ENCODE measurements at places on chromosomes 3 and 15. TPM values are rescaled to one million over a fixed set of nuclear protein-coding genes. Genes with fewer than 3 reads are reported as not detected.

DNA sequence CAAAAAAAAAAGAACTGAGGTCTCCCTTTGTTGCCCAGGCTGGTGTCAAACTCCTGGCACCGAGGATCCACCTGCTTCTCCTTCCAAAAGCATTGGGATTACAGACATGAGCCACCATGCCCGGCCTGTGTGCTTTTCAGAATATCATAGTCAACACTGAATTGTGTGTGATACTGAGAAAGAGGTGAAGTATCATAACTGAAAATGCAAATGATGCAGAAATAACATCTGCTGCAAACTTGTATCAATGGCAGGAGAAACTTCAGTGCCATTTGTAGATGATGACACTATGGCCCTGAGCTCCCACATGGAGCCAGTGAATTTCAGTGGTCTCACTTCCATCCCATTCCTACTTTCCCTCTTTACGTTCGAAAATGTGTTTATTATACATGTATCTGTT is 21.9 kb downstream of the IL12A start:
- DNase-seq: no peak

GRCh38 chr3:122535964-122536631 is 21.4 kb upstream of the KPNA1 start:
- DNase-seq: no peak

DNA sequence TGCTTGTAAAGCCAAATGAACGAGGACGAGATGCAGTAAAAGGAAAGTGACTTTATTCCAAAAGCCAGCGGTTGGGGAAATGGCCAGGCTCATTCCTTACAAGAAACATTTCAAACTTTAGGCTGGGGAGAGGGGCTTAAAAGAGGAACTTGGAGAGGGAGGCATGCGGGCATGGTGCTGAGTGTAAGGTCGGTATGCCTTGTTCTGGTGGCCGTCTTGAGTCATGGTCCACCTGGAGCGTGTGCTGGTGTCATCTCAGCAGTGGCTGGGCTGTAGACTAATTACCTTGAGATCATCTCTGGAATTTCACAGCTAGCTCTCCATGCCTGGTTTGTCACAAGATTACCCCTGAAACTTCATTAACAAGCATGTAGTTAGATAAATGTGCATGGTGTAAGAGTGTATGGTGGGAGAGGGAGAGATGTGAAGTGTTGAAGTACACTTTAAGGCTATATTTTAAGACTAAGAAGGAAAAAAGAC is 156.4 kb upstream of the PFN2 start:
- no peak for DNase-seq

DNA sequence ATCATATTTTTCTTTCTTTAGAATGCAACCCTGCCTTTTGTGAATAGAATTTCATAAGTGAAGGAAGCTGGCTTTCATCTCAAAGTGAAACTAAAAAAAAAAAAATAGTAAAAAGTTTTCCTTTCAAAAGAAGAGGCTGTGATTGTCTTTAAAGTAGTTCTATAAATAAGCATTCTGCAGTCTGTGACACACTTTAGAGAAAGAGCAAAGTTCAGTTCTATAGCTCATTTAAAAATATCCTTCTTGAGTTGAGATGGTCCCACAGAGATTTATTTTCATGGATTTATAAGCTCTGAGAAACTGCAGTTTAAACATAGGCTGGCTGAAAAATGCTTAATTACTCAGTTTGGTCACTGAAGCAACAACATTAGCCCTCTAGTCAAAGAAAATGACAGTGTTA is 36.1 kb upstream of the CNTN6 start:
- no peak for DNase-seq

GRCh38 chr3:15405448-15406050 is 21.8 kb downstream of the METTL6 start:
- DNase-seq: peak; percentile 77

DNA sequence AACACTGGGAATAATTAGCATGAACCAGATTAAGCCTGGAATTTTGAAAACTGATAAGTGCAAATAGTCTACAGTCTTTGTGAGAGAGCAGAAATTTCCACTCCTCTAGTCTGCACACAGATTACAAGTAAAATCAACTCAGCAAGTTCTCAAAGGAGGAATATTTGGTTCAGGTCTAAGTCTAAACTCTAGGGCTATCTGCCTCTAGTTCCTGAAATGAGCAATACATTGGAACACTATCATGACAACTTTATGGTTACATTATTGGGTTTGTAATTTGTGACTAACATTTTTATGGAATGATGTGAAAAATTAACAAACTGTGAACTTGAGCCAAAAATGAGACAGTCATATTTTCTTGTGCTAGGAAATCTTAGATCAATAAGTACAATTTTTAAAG is 30.8 kb upstream of the ADGRG7 start:
- no peak for DNase-seq

- DNase-seq: no peak
Observed at GRCh38 chr15:59317211-59317610, 55.5 kb downstream of the MYO1E start.

DNA sequence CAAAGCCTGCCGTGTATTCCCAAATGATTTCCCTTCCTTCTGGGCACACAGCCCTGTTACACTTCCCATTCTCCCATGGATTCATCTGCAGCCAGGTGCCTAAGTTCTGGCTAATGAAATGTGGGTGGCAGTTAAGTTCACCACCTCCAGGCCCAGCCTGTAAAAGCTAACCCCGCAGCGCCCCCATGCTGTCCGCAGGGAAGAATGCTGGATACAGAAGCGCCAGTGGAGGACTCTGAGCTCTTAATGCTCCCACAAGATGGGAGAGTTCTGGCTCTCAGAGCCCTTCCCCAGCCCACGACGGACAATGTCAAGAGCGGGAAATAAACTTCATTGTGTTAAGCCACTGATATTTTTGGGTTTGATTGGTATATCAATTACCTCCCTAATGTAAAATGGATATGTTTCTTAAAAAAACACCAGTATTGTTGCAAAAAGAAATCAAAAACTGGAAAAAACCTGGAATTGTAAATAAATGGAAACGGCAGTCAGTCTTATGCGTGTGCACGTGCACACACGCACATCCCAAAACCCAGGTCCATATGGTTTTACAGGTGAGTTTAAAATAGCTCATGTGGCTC is 37.7 kb upstream of the FGD5 start:
- DNase-seq: no peak

DNA sequence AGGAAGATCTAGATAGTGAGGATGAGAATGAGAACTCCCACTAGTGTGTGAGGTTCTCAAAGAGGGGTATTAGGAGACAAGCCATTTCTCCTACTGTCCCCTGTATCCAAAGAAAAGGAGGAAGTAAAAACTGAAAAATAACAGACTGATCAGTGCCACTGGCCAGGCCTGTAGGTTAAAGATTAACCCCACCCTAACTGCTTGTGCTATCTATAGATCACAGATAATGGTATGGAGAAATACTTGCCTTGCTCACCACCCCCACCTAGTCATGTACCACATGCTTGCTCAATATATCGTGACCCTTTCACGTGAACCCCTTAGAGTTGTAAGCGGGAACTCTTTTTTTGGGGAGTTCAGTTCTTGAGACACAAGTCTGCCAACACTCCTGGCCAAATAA is 519.7 kb upstream of the FRG2C start:
- no peak for DNase-seq

DNA sequence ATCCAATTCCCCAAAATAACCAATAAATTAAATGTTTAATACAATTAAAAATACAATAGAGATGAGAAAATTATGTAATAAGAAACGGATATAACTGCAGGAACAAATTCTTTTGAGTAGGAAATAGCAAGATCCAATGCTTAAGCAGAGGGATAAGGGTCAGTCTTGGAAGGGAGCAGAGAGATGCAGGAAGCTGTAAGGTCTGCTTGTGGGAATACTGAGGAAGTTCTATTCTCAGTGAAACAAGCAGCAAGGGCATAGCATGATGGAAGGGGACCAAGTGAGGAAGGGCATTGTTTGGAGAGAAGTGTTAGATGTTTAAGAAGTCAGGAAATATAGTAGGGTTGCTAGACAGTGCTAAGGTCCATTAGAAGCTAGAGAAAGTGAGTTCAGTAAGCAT is 409.0 kb downstream of the TBC1D5 start:
- DNase-seq: no peak

DNA sequence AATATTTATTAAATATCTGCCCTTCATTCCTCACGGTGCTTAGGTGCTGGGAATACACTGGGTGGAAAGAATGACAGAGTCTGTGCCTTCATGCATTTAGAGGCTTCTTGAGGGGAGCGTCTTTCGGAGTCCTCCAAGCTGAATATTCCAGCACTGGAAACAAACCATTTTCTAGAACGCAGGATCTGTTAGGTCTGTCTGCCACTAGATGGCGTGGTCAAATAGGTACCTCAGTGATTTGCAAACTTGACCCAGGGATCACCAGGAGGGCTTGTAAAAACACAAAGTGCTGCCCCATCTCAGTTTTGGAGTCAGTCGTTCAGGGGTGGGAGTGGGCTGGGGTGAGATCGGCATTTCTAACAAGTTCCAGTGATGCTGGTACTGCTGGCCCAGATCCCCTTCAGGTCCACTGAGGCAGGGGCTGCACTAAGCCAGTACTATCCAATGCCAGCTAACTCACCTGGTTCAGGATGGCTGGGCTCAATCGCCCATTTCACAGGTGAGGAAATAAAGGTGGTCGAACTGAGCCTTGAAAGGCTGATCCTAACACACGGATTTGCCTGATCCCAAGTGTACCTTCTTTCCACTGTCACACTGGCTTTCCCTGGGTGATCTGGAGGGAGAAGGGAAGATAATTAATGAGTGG is 14.8 kb downstream of the ARNT2 start:
- no peak for DNase-seq

DNA sequence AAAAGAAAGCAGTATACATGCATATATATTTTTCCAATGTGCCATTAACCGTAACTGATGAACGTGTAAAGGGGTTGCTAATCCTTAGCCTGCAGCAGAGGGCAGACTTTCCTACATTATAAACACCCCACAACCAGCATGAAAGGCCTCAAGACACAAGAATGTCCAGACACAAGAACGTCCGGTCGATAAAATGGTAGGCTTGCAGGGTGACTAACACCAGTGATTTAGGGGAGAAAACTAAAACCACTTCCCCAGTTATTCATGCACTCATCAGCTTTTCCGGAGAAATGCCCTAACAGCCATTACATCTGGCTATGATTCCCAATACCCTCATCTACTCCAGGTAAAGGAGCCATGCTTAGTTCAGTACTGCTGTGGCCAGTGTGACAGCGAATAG is 57.4 kb downstream of the LRTM1 start:
- DNase-seq: peak; percentile 45

DNA sequence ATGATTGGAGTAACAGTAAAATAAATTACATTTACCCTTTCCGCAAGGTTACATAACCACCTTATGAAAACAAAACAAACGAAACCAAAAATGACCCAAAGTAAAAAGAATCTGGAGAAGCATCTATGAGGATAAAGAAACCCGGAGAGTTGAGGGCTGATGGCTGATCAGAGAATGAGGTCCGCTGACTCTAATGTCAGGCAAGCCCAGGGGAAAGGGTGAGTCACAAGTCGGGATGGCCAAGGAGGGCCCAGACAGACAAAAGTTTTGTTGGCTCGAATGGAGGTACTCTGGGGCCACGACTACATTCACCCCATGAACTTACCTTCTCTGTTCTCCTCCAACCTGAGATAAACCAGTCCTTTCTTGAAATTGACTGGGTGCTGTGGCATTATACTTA is 95.7 kb downstream of the RORA start:
- DNase-seq: no peak

GRCh38 chr3:147554332-147554731 is 145.2 kb downstream of the ZIC1 start:
- no peak for DNase-seq

SLC12A1 gene
- not detected for polyA plus RNA-seq

MYO1E gene
- polyA plus RNA-seq: 35.8 TPM

C15orf40 gene
- polyA plus RNA-seq: 18.9 TPM
